Naive thymus-derived CD8-positive, alpha-beta T cell (primary cell): ENCODE measurements at places on chromosomes 3 and 15. TPM values are rescaled to one million over a fixed set of nuclear protein-coding genes. Genes with fewer than 3 reads are reported as not detected.
A peak's percentile ranks its signal among the peaks of the same experiment; 100 is the strongest.

GRCh38 chr3:171108066-171108465 is 81.5 kb upstream of the SLC2A2 start:
- H3K27ac ChIP-seq = no peak overlapping the region
- H3K4me3 ChIP-seq = no peak overlapping the region
- H3K36me3 ChIP-seq = peaks cover 86% of the 10 kb centered on the region
- H3K27me3 ChIP-seq = no peaks in the 10 kb centered on the region

DNA sequence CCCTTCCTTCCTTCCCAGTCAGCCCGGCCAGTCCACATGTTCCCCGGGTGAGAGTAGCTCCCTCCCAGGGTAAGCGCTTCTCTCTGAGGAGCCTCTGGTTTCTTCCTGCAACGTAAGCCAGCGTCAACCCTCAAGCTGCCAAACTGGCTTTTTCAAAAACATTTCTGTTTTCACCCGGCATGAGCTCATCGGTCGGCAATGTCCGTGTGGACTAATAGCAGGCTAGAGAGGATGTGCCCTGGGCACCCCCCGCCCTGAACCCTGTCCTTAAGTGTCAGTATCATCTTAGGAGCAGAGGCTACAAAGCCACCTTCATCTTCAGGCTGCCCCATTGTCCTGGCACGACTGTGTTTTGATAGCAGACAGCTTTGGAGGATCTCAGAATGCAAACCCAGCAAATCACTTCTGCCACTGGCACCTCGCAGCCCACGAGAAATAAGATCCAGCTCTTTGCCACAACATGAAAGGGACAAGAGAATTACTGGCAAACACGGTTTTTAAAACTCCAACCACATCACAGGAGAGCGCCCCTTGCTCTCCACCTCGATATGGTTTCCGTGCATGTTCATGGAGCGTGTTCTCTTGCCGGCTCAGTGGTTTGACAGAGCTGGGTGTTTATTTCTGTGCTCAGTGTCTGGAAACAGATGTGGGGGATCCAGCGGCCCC is 9.9 kb downstream of the ALDH1A3 start:
- peaks cover 29% of the 10 kb centered on the region for H3K27me3 ChIP-seq
- no peaks in the 10 kb centered on the region for H3K36me3 ChIP-seq
- no peak for DNase-seq
- no peaks in the 10 kb centered on the region for H3K4me1 ChIP-seq
- no peak overlapping the region for H3K4me3 ChIP-seq
- peak overlapping the region; percentile 48 for H3K27ac ChIP-seq

GRCh38 chr15:74370471-74370870 is 3.0 kb upstream of the CYP11A1 start:
- H3K27me3 ChIP-seq = peaks cover 9% of the 10 kb centered on the region
- no peaks in the 10 kb centered on the region for H3K36me3 ChIP-seq
- no peak overlapping the region for H3K4me3 ChIP-seq
- DNase-seq = no peak
- H3K4me1 ChIP-seq = peaks cover 21% of the 10 kb centered on the region
- no peak overlapping the region for H3K27ac ChIP-seq

- no peak overlapping the region for H3K27ac ChIP-seq
- peaks cover 6% of the 10 kb centered on the region for H3K4me1 ChIP-seq
- no peak overlapping the region for H3K4me3 ChIP-seq
Observed at GRCh38 chr15:97995881-97996603, 35.5 kb downstream of the ARRDC4 start.

Gene HYAL1
- polyA plus RNA-seq = not detected

GRCh38 chr3:79490165-79491028 is 277.4 kb downstream of the ROBO1 start:
- H3K4me1 ChIP-seq = no peaks in the 10 kb centered on the region
- no peak overlapping the region for H3K27ac ChIP-seq
- no peak for DNase-seq
- H3K36me3 ChIP-seq = no peaks in the 10 kb centered on the region

Gene TRIM42
- not detected for polyA plus RNA-seq

- no peak overlapping the region for H3K27ac ChIP-seq
- H3K36me3 ChIP-seq = no peaks in the 10 kb centered on the region
- H3K4me3 ChIP-seq = no peak overlapping the region
- H3K27me3 ChIP-seq = peaks cover 3% of the 10 kb centered on the region
- DNase-seq = no peak
Observed at GRCh38 chr3:154486949-154487348, 57.0 kb upstream of the GPR149 start.

DNA sequence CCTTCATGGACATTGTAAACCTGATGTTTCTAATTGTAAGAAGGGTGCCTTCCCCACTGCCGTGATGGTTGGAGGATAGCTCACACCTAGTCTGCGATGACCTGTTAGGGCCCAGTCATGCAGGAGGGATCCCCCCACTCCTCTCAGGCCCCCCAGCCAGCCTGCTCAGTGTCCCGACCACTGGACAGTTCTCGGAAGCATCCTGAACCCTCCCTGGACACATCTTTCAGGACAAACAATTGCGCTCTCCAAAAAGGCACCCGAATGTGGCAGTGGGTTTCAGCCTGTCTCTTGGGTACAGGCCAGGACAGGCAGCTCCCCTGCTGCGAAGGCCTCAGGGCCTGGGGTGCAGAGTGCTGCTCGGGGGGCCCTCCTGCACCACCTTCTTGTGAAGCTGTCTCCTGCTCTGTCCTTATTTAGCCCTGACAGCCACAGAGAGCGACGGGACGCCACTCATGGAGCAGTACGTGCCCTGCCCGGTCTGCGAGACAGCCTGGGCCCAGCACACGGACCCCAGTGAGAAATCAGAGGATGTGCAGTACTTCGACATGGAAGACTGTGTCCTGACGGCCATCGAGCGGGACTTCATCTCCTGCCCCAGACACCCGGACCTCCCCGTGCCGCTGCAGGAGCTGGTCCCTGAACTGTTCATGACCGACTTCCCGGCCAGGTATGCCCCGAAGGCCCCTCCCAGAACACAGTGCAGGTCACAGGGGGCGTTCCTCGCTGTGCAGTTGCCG is 132.3 kb downstream of the LRRK1 start:
- no peaks in the 10 kb centered on the region for H3K4me1 ChIP-seq
- no peaks in the 10 kb centered on the region for H3K36me3 ChIP-seq
- no peak overlapping the region for H3K4me3 ChIP-seq
- H3K27me3 ChIP-seq = no peaks in the 10 kb centered on the region
- peak; percentile 14 for DNase-seq
- H3K27ac ChIP-seq = no peak overlapping the region

Gene PLA1A
- not detected for polyA plus RNA-seq

DNA sequence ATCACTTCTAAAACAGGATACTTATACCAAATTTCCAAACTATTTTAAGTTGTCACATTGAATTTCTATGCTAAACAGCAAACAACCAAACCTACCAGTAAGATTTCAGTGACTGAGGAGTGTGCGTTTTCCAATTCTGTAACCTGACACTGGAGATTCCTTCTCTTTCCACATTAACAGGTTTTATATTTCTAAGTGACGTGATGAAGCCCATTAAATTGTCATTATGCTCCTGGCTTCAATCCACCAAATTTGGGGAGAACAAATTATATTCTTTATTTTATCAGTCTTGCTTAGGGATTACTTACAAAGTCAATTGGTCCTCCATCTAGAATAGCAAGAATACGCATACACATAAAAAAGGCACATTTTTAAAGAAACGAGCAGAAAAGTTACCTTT is 764.8 kb upstream of the NR2F2 start:
- H3K27me3 ChIP-seq = peaks cover 8% of the 10 kb centered on the region
- DNase-seq = no peak
- H3K27ac ChIP-seq = no peak overlapping the region
- H3K4me3 ChIP-seq = no peak overlapping the region

Gene ITPKA
- not detected for polyA plus RNA-seq

Gene LOXL1
- 2.0 TPM for polyA plus RNA-seq

DNA sequence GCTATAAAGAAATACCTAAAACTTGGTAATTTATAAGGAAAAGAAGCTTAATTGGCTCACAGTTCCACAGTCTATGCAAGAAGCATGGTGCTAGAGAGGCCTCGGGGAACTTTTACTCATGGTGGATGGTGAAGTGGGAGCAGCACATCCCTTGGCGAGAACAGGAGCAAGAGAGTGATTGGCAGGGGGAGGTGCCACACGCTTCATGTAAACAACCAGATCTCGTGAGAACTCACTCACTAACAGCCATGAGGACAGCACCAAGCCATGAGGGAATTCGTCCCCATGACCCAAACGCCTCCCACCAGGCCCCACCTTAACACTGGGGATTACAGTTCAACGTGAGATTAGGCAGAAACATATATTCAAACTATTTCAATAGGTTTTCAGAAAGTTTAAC is 28.0 kb downstream of the GABRB3 start:
- no peaks in the 10 kb centered on the region for H3K4me1 ChIP-seq
- DNase-seq = no peak
- H3K27me3 ChIP-seq = no peaks in the 10 kb centered on the region
- no peak overlapping the region for H3K4me3 ChIP-seq

- DNase-seq = no peak
- no peak overlapping the region for H3K4me3 ChIP-seq
- H3K36me3 ChIP-seq = no peaks in the 10 kb centered on the region
- H3K4me1 ChIP-seq = peaks cover 8% of the 10 kb centered on the region
Observed at GRCh38 chr15:63948971-63949370, 97.3 kb downstream of the DAPK2 start.

DNA sequence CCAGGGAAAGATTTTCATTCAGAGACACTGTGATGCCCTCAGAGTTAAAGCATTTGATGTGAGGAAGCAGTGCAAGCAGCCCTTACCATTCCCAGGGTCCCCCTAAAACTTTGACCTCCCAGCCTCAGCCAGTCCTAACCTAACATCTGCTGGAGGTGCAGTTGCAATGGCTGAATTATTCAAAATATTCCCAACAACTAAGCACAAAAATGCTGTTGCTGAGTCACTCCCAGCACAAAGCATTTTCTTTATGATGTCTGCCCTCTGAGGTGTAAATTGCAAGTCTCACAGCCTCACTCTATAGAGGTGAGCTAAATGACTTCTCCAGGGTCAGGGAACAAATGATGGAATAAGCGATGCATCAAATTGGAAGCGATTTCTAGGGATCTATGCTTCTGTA is 6.4 kb upstream of the REC114 start:
- no peaks in the 10 kb centered on the region for H3K4me1 ChIP-seq
- no peaks in the 10 kb centered on the region for H3K36me3 ChIP-seq
- no peak overlapping the region for H3K4me3 ChIP-seq

Gene EPHB1
- polyA plus RNA-seq = not detected

Gene IGDCC3
- not detected for polyA plus RNA-seq

DNA sequence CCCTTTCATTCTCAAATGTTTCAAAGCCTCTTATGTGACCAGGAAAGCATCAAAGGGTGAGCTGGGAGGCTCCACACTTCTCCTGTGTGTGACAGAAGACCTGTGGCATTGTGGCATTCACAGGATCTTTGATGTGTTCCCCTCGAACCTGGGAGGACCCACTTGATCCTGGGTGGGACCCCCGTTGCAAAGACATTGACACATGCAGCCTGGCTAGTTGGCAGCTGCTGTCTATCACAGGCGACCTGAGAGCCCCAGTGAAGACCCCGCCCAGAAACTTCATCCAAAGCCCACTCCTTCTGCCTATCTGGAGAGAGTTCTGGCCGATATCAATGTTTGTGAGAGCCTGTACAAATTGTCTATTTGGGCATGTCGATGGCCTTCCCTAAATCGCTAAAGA is 140.4 kb upstream of the ATP2B2 start:
- H3K36me3 ChIP-seq = peaks cover under 1% of the 10 kb centered on the region
- no peaks in the 10 kb centered on the region for H3K4me1 ChIP-seq
- H3K27ac ChIP-seq = no peak overlapping the region
- H3K27me3 ChIP-seq = peaks cover 5% of the 10 kb centered on the region

GRCh38 chr3:65995030-65995429 is 43.7 kb downstream of the MAGI1 start:
- H3K27me3 ChIP-seq = peaks cover 8% of the 10 kb centered on the region
- H3K36me3 ChIP-seq = no peaks in the 10 kb centered on the region
- no peak overlapping the region for H3K4me3 ChIP-seq
- no peak for DNase-seq
- H3K27ac ChIP-seq = no peak overlapping the region
- H3K4me1 ChIP-seq = no peaks in the 10 kb centered on the region

- no peaks in the 10 kb centered on the region for H3K27me3 ChIP-seq
- H3K4me1 ChIP-seq = no peaks in the 10 kb centered on the region
- no peak overlapping the region for H3K27ac ChIP-seq
Observed at GRCh38 chr3:122882361-122882947, 87.6 kb downstream of the SLC49A4 start.

DNA sequence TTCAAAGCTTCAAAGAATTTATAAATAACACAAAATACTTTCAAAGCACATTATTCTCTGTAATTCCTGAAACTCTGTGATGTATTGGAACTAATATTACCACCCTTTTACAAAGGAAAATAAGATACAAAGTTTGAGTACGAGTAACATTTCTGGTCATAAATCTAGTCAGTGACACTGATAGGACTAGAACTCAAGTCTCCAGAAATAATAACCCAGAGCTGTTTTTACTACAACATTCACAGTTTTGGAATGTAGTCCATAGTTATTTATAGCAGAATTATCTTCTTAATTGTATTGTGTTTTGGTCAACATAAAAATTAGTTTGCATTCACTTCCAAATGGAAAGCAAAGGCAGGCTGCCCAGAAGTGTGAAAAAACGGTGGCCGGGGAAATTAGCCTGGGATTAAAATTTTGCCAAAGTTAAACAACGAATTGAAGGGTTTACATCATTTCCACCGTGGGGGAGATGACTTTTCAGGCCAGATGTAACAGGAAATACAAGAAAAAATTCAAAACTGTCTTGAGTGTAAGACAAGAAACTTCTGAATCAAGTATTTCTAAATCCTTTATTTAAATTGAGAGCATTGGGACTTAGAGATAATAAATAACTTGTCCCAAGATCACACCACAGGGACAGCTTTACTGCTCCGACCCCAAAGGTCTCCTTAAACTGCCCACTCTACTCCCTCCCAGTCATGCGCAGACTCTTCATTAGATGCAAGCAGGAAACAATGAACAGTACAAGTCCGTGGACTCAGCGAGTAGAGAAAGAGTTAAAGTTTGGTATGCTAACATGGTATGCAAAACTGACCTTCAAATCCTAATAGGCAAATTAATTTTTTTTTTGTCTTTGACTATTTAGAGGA is 74.3 kb upstream of the VGLL4 start:
- H3K4me1 ChIP-seq = peaks cover 20% of the 10 kb centered on the region
- peaks cover 2% of the 10 kb centered on the region for H3K27me3 ChIP-seq
- peak overlapping the region; percentile 93 for H3K4me3 ChIP-seq
- peak overlapping the region; percentile 80 for H3K27ac ChIP-seq
- no peaks in the 10 kb centered on the region for H3K36me3 ChIP-seq

Gene NEDD4
- polyA plus RNA-seq = 2.3 TPM

DNA sequence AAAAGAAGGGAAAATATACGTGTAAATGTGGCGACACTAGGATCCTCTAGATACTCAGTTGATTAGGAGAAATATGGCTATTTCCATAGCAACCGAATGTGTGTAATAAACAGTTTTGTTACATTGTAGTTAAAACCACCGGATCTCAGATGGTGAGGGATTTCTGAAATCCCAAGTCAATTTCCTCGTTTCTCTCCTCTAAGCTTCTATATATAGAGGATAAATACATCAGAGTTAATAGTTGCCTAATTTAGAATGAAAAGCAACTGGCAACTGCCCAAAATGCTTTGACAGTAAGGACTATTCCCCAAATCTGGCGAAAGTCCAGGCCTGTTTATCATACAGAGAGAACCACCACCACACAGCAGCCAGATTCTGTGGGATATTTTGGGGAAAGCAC is 112.6 kb downstream of the GABRB3 start:
- DNase-seq = no peak
- no peaks in the 10 kb centered on the region for H3K27me3 ChIP-seq
- no peak overlapping the region for H3K27ac ChIP-seq

Gene TMEM266
- not detected for polyA plus RNA-seq
